Foreskin fibroblast (primary cell): ENCODE measurements at places on chromosomes 13 and 19.

- DNase-seq = peak; percentile 67
Measured at GRCh38 chr13:52158629-52159158, 703 bp downstream of the NEK3 start.

- DNase-seq = peak; percentile 77
Measured at GRCh38 chr19:33406521-33407139, 33.1 kb downstream of the CEBPG start.

GRCh38 chr19:28504727-28505126 is 708.2 kb downstream of the UQCRFS1 start:
- DNase-seq = no peak

GRCh38 chr19:31629579-31630363 is 280.5 kb upstream of the TSHZ3 start:
- DNase-seq = no peak
